CD4-positive, alpha-beta T cell treated with Interleukin-4 for 1 hour (primary cell): ENCODE measurements at places on chromosomes 5 and 9.

DNA sequence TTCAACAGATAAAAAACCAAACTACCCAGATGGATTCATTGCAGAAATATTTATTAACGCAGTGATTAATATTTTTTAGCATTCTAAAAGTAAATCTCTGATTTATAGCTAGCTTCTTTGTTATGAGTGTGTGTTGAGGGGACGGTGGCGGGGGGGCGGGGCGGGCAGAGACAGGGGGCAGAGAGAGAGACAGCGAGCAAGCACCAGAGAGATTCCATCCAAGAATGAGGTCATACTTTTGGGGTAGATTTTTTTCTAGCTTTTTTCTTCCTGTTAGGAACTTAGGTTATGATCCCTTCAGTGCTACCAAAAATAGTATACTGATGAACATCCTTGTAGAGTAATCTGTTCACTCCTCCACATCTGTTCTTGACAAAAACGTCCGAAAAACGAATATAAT, 500 bp upstream of the ZNF883 start:
- no peak for DNase-seq

DNA sequence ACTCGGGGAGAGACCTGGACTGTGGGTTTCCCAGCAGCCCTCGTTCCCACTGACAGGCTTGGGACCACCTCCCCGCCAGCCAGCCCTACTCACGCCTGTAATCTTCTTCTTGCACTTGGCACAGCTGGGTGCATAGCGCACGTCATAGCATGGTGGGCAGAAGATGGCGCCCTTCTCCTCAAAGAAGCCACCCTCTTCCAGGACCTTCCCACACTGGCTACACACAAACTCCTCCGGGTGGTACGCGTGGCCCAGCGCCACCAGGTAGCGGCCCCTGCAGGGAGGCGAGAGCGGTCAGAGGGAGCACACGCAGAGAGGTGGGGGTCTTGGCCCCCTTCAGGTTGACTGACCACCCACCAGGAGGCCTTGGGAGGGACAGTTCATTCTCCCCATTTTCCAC, 9.4 kb downstream of the PDLIM7 start:
- no peak for DNase-seq

DNA sequence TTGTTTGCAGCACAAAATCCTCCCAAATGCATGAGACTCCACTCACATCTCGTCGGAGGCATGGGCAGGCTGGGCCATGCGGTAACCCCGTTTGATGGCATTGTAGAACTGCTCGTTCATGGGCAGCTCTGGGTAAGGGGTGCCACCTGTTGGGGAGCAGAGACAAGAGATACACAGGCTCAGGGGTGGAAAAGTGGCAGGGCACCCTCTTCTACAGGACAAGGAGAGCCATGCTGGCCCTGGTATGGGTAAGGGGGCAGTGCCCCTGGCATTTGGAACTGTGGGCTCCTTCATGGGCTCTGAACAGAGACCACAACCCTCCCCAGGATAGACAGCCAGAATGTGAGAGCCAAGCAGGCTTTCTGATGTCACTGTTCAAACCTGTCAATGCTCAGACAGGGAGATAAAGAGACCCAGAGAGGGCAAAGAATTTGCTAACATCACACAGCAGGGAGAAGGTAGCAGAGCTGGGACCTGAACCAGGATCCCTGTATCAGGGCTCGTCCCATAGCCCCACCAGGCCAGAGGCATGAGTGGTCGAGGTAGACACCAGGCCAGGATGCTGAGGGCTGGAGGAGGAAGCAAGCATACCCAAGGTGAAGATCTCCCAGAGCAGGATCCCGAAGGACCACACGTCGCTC, 33.2 kb upstream of the CSF1R start:
- DNase-seq = no peak

DNA sequence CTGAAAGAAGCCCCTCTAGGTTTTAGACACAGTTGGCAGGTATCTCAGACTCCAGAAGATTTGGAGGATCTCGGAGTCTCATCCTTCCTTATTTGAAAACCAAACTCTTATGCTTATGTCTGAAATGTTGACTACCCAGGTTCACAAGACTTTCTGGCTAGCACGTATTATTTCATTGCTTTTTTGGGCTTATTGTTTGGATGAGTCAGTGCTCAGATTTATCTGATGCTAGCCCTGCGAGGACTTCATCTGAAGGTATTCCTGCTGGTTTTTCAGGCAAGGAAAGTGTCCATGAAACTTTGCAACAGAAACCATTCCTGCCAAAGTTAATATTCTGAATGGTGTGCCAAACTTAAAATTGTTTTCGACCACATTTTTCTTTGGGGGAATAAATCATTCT, 8.5 kb downstream of the OSTF1 start:
- DNase-seq = no peak

- no peak for DNase-seq
Measured at GRCh38 chr9:125049212-125050049, 93.9 kb downstream of the SCAI start.

- DNase-seq = peak; percentile 6
Measured at GRCh38 chr5:150153957-150154617, 1.6 kb downstream of the PDGFRB start.

DNA sequence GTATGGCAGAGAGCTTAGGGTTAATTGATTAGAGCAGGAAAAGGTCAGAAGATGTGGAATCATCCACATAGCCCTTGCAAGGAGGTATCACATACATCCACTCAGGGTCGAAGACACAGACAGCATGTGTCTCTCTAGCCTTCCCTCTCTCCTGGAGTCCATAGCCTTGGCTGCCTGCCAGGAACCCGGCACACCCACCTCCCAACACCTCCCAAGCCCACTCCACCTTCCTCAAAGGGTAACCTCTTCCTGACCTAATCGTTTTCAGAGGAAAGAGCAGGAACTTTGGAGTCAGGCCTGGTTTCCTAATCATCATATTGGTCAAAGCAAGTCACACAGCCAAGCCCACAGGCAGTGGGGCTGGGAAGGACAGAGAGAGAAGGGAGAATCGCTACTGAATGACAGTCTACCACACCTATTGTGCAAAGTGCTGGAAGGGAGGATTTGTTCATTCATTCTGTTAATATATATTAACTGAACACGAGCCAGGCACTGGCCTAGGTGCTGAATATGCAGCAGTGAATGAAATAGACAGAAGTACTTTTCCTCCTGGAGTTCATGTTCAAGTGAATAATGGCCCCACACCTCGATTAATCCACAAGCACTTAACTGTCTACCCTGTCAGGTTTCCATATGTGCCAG, 107.8 kb downstream of the KCNIP1 start:
- DNase-seq = no peak

DNA sequence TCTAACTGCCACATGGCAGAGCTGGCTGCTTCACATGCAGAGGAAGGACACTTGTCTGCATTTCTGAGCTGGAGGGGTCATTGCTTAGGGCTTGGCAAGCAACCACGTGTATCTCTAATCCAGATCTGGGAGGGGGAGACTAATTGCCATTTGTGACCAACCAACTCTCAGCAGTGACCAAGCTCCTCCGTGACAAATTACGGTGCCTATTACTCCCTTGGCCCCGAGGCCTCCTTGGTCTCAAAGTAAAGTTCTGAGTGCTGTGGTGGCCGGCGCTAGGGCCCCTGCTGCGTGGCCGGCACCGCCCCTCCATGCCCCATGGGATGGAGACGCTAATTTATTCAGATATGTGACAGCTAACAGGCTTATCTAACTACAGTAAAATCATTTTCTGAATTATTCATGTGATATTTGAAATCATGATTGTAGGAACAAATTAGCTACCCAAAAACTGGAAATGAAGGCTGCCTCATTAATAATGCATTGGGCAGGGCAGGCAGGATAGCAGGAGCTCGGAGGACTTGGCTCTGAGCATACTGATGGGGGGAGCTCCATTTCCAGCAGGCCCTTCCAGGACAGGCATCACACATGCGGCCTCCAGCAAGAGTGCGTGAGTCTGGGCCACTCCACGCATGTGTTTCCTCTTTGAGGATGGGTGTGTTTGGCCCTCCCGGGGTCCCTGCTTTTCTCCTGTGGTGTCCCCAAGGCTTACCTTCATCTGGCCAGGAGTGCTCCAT, 67.7 kb downstream of the C5orf15 start:
- no peak for DNase-seq

DNA sequence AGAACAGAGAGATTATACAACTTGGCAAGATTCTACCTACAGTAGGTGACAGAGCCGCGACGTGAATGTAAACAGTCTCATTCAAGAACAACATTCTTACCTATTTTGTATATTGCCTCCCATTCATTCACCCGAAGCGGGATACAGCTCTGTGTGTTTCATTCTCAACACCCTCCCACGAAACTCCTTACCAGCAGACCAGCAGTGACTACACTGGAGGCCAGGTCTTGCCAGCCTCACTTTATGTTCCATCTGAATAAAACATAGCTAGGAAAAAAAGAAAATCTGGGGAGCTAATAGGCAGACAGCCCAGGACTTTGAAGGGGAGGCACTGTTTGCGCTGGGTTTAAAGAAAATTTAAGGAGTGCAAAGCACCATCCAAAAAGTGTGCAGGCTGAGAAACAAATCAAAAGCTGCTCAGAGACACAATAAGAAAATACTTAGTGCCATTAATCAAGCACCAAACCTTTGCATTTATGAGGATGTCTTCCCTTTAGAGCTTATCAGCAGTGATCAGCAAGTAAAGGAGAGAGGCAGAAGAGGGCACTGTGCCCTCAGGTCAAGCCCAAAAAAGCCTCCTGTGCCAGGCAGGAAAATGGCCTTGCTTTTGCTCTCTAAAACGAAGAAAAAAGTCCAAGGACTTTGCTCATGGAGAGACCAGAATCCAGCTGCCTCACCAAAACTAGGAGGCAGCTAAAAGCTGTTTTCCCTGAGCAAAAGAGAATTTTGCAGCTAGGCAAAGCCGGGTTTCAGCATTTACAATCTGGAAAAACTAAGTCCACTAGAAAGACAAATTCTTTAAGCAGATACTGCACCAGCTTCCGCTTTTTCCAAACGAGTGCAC, 295.1 kb downstream of the BNC2 start:
- no peak for DNase-seq

DNA sequence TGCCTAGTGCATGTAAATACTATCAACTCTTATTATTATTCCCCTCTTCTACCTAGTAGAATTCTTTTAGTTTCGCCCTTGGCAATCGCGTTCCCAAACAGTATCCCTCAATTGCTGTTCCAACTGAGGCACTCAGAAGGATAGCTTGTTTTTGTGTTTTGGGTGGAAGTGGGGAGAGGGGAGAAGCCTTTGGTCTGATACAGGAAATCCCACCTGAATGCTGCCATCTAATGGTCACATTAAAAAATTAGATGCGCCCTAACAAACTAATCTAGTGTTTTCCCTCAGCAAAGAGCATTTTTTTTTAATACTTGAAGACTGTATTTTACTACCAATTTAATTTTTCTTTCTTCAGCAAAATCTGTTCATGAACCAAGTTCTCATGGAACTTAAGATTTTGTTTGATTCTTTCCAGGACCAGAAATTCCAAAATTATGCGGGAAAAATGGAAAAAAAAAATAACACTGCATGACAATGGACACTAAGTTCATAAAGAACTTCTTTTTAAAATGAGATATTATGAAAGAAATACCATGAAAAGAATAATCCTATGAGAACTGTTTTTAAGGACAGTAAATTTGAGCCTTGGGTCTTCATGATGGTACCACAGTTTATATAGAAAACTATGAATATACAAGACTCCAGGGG, 22.2 kb upstream of the GLDC start:
- peak; percentile 33 for DNase-seq

GRCh38 chr9:13728917-13729811, 449.7 kb upstream of the MPDZ start:
- no peak for DNase-seq

DNA sequence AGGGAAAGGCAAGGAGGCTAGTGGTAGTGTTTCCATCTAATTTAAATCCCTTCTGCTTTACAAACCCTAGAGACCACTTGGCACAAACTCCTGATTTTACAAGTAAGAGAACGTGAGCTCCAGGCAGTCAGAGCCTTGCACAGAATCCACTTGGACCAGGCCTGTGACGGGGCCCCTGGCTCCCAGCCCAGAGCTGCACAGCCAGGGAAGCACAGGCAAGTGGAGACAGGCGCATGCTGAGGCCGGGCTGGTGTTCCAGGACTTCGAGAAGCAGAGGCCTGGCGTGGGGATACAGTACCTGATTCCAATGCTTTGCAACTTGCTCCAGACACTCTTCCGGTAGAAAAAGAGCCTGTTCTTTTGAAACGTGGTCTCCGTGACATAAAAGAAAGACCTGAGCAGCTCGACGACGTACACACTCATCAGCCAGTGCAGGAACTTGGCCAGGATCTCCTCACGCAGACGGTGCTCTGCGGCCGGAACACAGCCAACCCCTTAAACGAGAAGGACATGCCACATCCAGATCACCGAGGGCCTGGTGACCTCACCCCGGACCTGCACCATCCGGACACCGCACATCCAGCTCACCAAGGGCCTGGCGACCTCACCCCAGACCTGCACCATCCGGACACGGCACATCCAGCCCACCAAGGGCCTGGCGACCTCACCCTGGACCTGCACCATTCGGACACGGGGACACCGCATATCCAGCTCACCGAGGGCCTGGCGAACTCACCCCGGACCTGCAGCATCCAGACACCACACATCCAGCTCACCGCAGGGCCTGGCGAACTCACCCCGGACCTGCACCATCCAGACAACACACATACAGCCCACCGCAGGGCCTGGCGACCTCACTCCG, 12.5 kb downstream of the TERT start:
- DNase-seq = no peak

- DNase-seq = no peak
Measured at GRCh38 chr5:3787604-3788003, 192.0 kb downstream of the IRX1 start.

- DNase-seq = peak; percentile 5
Measured at GRCh38 chr5:135032999-135033861, 798 bp downstream of the PITX1 start.

GRCh38 chr9:35423499-35423898, 66.4 kb upstream of the RUSC2 start:
- no peak for DNase-seq

DNA sequence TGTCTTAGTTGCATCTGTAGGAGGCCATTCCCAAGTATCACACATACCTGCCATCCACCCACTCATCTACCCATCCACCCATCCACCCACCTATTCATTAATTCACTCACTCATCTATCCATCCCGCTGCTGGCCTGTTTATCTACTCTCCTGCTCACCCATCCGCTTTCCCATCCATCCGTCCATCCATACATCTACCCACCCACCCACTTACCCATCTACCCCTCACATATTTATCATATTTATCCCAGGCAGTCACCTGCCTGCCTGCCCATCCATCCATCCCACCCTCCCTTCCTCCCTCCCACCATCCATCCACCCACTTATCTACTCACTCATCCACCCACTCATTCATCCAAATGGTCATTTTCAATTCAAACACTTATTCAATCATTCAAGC, 143.9 kb upstream of the PANK3 start:
- no peak for DNase-seq

DNA sequence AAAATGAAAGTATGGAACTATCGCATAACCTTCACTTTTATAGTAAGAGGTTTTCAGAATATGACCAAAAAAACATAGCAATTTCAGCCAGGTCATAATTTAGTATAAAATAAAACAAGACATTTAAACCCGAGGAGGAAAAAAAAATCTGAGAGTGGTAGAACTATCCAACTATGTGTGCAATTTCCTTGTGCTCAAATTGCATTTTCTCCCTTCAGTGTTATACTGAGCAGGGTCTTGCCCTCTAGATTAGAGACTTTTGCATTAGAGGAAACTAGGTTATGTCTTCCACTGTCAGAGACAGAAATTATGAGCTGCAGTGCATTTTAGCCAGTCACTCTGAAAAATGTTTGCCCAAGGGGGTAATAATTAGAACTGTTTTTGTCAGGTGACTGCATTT, 330.6 kb downstream of the NR2F1-AS1 start:
- no peak for DNase-seq

- DNase-seq = peak; percentile 51
Measured at GRCh38 chr5:78534148-78534904, 114.2 kb downstream of the LHFPL2 start.

- DNase-seq = no peak
Measured at GRCh38 chr9:78031444-78031892, at the start of gene GNAQ. Gene GNAQ, minus strand, starts transcription at chr9:78031811. Its CDS starts 576 bp downstream, at chr9:78031235.
